Stimulated activated CD8-positive, alpha-beta memory T cell treated with anti-CD3 and anti-CD28 coated beads, Interleukin-4, amount 100 ng/mL, for 4 hours (primary cell): ENCODE measurements at places on chromosomes 12 and 14.

DNA sequence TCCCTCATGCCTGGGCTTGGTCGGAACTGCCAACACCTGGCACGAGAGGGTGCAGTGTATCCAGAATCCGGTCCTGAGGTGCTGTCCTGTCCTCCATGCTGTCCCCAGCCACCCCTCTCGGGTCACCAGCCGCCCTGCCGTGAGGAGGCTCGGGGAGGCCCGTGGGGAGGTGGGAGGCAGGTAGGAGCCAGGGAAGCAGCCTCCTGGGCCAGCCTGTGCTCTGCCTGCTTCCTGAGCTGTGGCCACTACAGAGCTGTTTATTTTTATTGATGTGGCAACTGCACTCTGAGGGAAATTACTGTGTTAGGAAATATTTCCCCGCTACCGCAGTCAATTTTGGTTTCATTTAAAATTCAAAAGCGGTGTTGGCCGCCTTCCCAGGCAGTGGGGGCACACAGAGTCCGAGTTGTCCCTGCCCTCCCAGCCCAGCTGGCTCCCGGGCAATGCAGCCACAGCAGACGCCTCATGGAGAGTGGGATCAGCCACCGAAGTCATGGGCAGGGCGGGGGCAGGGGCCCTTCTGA lies 18.3 kb downstream of the NOC4L start:
- DNase-seq: no peak

DNA sequence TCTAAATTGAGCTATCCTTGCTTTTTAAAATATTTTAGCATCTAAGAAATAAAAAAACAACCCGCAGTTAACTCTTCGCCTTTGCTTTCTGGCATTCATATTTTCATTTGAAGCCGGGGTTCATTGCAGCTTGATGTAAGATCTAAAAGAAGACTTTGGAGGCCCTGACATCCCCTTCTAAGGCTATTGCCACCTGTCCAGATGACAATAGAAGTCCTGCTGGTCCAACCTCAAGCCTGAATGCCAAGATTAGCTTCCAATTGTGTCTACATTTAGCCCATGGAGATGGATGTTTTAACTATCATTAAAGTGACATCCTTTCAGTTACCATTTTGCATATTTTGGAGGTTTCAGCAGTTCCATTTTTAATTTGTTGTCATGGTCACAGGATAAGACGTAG lies 51.6 kb upstream of the ATP2A2 start:
- DNase-seq: no peak

DNA sequence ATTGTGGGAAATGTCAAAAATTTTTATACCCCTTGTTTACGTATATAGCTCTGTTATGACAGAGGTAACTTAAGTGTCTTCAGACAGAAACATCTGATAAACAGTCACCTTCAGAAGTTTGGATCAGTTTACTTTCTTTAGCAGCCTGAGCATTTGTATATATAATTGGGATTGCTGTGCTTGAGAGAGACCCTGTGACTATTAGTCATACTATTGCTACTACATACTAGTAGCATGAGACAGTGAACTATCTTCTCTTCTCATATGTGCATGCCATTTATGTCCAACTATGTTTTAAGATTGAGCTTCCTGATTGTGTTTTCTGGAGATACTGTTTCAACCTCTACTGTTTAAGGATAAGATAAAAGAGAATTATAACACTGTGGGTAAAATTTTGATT lies 101.5 kb downstream of the PDE6H start:
- DNase-seq: no peak

- DNase-seq: no peak
Measured at GRCh38 chr14:37195327-37195726, 2.4 kb upstream of the MIPOL1 start.

DNA sequence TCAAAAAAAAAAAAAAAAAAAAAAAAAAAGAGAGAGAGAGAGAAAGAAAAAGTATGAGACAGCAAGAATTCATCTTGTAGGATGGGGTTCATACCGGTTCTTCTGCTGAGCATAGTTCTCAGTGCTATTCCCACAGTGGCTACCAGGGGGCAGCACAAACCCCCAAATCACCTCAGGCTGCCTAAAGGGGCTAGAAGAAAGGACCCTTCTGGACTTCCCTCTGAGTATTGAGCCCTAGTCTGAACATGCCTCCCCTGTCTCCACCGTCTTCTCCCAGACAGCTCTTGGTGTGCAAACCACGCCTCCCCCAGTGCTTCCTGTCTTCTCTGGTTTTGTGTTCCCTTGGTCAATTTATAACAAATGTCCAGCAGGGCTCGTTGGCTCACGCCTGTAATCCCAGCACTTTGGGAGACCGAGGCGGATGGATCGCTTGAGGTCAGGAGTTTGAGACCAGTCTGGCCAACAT lies 31.3 kb upstream of the SMUG1 start:
- DNase-seq: peak; percentile 40

- DNase-seq: no peak
Measured at GRCh38 chr14:60648934-60649874, at the start of gene SIX1. Gene SIX1, minus strand, starts transcription at chr14:60649477. Its CDS starts 288 bp downstream, at chr14:60649189.

GRCh38 chr12:24711056-24712008 lies 237.6 kb downstream of the BCAT1 start:
- DNase-seq: no peak

- DNase-seq: no peak
Measured at GRCh38 chr14:72599579-72600470, 294.1 kb downstream of the DPF3 start.

DNA sequence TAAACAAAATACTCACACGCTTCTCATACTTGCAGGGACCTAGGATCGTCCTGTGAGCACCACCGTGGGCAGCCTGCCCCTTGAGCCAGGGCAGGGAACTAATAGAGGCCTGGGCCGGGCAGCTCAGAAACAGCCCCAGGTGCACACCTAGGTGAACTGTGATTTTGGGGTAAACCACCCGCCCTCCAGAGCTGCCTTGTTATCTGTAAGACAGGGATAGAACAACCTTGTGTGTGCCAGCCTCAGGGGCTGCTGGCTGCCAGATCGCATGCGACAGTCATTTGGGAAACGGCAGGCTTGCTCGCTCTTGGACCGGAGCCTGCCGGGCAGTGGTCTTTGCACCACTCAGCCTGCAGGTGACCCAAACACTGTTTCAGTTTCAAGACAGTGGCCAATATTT lies 86.8 kb downstream of the ADGRD1 start:
- no peak for DNase-seq

DNA sequence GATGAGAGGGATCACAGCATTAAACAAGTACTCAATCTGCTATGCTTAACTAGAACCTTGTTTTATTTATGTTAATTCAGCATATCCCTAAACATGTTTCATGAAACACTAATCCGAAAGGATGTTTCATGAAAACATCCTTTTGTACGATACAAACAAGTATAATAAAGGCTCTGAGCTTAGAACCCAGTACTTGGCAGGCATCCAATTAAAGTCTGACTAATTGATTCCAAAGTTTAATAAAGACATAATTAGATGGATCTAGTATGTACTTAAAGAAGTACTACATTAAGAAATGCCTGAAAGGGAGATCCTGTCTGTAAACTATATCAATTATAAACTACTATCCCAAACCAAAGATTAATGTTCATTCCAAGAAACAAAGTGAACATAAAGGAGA lies 51.8 kb downstream of the SCAF11 start:
- no peak for DNase-seq

- no peak for DNase-seq
Measured at GRCh38 chr12:131942671-131943070, 7.1 kb upstream of the EP400 start.

- DNase-seq: no peak
Measured at GRCh38 chr12:124306686-124307555, 12.0 kb downstream of the RFLNA start.

DNA sequence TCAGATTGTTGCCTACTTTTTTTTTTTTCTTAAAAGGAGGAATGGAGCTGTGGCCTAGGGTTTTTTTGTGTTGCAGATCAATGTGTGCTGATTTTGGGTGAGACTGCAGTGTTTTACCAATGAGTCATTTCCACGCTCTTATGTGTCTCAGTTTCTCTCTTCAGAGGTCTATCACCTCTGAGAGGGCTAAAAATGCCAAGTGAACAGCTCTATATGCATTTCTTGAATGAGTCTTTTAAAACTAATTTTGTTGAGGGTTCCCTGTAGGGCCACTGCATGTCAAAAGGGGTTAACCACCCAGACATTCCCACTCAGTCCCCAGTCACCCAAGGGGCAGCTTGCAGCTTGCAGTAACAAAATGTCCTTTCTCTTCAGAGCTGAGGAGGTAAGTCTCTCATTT lies 24.3 kb upstream of the GLIPR1L2 start:
- no peak for DNase-seq

DNA sequence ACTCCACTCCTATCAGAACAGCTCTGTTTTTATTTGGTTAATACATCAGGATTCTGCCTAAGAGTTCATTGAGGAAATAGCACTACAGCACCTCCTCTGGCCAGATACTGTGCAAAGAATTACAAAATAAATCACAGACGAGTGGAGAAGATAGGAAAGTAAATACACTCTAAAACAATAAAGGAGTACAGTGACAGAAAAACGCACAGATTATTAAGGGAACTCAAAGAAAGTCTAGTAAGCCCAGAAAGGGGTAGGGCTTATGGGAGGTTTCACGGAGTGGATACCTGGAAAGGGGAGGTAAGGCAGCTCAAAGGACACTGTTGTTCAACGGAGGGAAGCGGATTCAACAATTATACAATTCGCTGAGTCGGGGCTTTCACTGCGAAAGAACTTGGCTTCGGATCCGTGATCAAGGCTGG lies 5.5 kb downstream of the OR10AD1 start:
- no peak for DNase-seq

DNA sequence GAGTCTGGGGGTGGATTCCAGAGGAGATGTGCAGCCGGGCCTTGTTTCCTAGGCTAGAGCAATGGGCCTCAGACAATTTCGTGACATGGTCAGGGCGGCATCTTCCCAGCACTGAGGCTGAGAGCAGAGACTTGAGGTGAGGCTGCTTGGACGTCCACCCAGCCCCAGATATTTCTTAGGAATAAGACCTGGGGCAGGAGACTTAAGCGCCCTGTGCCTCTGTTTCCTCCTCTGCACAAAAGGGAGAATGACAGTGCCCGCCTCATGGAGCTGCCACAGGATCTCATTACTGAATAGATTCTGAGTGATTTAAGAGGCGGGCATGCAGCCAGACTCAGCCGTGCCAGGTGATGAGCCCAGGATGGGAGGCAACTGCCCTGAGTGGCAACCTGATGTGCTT lies 297.9 kb upstream of the SFSWAP start:
- DNase-seq: no peak

DNA sequence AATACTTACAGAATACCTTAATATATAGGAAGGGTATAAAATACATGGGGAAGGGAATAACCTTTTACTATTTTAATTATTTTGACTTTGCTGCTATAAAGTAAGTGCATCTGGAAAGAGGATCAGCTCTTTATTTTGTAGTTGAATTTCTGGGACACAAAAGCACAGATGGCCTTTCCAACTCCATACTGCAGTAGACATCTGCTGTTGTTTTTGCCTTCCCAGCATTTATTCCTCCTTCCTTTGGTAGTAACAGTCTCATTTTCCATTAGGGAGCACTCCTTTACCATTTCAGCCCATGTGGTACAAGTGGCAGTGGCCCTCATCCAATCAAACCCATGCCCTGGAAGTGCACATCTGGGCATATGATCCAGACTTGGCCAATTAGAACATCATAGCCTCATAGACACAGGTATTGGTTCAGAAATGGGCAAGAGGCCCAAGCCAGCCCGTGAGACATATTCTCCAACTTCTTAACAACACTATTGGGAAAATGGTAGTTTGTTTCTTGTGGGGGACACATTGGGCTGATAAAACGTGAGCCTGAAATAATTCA lies 64.8 kb upstream of the YARS2 start:
- no peak for DNase-seq

- no peak for DNase-seq
Measured at GRCh38 chr12:62813031-62813829, 121.7 kb downstream of the PPM1H start.

DNA sequence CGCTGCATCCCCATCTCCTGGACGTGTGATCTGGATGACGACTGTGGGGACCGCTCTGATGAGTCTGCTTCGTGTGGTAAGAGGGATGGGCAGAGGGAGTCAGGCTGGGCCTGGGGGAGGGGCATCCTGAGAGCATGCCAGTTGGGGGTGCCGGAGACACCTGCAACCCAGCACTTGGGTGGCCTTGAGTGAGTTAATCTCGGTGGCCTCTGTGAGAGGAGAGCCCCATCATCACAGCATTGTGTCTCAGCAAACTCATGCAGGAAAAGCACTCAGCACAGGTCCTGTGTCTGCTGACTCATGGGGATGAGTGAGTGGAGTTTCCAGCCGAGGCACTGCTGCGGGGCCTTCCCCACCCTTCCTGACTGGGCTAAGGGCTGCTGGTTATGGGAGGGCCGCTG lies 19.6 kb upstream of the LRP1-AS start:
- no peak for DNase-seq

- DNase-seq: no peak
Measured at GRCh38 chr14:40618225-40618898, 988.3 kb upstream of the LRFN5 start.

DNA sequence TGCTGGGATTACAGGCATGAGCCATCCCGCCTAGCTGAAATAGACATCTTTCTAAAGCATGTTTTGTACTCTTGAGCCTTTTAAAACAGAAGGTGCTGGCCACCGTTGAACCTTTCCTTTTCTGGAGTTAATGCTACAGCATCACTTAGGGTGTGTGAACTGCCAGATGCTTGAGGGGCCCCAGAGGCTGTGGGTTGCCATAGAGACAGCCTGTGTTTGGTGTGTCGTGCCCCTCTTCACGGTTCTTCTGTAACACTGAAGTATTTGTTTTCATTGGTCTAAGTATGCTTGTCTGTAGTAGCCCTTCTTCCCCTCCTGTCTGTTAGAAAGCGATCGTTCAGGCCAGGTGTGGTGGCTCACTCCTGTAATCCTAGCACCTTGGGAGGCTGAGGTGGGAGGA lies 30.8 kb downstream of the PLEKHG3 start:
- no peak for DNase-seq

DNA sequence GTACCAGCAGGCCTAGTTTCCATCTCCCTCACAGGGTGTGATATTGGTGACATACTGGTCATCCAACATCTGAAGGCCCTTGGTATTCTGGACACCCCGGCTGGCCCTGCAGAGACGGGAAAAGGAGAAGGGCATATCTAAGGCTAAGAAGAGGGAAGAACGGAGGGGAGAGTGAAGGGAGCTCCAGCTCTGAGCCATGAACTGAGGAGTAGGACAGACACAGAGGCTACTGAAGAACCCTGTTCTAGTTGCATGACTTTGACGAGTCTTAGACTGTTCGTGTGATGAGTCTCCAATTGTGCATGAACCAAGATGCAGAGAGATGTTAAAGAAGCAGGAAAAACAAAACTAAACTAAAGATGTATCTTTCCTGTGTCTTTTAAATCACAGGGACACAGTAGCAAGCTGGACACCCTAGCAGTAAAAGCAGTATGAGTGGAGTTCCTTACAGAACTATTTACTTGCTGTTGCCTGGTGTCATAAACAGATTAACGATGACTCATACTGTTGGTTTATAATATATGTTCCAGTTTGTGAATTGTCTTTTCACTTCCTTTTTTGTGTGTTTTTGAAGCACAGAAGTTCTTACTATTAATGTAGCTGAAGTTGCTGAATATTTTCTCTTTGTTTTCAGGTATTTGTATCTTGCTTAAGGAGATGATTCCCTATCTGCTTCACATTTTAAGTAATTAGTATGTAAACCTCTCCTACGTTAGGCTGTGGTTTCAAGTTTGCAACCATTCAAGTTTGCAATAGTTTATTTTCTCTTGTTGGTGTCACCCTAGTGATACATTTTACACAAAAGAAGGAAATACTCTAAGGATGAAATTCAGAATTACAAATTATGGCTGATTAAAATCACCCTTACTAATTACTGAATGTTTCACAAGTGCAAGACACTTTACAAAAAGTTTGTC lies 15.7 kb downstream of the FAR2 start:
- no peak for DNase-seq
